MCF 10A (cell line): ENCODE measurements at places on chromosomes 16 and 17. TPM values are rescaled to one million over a fixed set of nuclear protein-coding genes. Genes with fewer than 3 reads are reported as not detected.

- H3K4me1 ChIP-seq, result peaks cover 31% of the 10 kb centered on the region
- DNase-seq, result no peak
- no peaks in the 10 kb centered on the region for H3K27me3 ChIP-seq
- H3K27ac ChIP-seq, result no peak overlapping the region
Observed at GRCh38 chr17:28723159-28723835, 2.7 kb downstream of the TLCD1 start.

DNA sequence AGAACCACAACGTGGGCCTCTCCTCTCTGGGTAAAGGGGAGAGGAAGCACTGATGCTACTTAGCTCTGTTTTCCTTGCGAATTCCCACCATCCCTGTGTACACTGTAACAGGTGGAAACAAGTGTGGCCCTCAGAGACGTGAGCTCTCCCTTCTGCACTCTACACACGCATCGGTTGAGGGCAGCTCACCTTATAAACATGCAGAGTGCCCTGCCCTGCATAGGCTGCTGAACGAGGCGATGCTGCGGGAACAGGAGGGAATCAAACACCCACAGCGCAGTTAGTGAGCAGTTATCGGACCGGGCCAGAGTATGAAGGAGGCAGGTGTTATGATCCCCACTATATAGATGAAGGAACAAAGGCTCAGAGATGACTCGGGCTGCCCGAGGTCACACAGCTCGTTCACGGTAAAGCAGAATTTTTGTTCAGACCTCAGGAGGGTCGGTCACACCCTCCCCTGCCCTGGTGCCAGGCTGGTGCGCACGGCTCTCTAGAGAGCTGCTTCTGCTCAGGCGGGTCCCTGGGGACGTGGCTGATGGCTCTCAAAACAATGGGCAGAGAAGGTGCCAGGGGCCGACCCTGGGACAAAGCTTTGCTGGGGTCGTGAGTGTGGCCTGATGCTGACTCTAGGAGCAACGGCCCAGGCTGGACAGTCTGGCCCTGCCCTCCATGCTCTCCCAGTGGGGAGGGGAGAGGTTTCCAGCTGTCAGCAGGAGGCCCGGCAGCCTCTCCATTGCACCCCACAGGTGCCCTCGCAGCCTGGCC is 68.5 kb downstream of the RPH3AL start:
- H3K36me3 ChIP-seq, result no peaks in the 10 kb centered on the region
- H3K4me1 ChIP-seq, result no peaks in the 10 kb centered on the region
- no peak for DNase-seq
- no peak overlapping the region for H3K27ac ChIP-seq
- peaks cover 26% of the 10 kb centered on the region for H3K27me3 ChIP-seq
- no peak overlapping the region for H3K4me3 ChIP-seq

Gene SLC38A7
- total RNA-seq, result 12.6 and 21.4 TPM in 2 replicates

DNA sequence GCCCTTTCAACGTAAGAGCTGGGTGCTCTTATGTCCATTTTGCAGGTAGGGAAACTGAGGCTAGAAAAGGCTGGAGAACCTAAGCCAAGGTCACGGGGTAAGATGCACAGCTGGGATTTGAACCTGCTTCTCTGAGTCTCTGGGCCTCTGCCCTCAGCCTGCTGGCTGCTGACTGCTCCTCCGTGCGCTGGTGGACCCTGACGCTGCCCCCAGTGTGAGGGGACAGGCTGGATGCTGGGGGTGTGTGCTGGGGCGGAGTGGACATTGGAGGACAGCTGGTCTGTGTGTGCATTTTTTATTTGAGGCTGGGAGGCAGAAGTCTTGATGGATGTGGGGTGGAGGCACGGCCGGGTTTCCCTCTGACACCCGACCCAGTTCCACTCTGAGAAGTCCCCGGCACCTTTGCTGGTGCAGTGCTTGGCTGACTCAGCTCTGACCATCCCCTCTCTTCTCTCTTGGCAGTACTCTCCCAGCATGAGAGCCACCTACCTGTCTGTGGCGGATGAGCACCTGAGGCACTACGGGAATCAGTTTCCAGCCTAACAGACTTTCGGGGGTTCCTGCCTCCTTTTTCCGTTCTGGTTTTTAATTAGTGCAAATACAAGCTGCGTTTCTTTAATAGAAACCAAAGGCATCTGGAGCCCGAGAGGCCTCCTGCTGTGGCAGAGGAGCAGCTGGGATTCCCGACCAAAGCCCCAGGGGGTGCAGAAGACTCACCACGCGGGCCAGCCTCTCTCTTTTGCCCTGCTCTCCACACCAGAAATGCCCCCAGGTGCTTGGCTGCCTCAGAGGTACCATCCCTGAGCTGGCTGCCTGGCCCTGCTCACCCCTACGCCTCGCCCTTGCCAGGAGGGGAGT is 14.1 kb upstream of the DNAI2 start:
- H3K27ac ChIP-seq, result no peak overlapping the region
- H3K4me3 ChIP-seq, result no peak overlapping the region
- peak; percentile 23 for DNase-seq
- H3K4me1 ChIP-seq, result no peaks in the 10 kb centered on the region

DNA sequence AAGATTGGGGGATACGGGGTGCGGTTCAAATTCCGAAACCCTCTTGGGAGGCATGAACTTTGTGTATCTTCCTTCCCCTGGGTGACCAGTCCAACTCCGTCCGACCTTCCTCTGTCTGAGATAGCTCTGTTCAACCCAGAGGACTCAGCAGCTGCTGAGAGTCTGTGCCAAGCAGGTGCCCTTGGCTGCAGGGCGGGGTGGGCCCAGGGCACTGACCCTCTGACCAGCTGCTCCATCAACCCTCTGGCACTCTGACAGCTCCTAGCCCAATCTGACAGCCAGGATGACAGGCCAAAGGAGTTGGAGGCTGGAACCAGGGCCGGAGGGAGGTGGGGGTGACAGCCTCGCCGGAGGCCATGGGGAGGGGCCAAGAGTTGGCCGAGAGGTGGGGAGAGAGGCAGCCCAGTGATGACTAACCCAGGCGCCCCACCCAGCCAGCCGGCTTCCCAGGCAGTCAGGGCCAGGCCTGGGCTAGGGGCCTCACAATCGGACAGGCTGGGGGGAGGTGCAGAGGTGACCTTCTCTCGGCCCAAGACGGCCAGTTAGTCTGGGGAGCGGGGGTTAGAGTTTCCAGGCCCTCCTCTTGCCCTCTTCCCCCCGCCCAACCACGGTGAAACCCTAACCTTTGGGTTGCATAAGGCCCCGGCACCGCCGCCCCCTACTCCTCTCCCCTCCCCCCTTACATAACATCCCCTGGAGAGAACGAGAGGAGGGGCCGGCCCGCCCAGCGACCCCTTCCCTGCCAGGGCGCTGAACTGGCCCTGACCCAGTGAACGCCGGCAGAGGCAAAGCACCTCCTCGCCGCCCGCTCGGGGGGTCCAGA is 5.0 kb upstream of the TLCD2 start:
- H3K4me3 ChIP-seq, result peak overlapping the region; percentile 87
- peak; percentile 92 for DNase-seq
- peak overlapping the region; percentile 93 for H3K27ac ChIP-seq
- peaks cover 26% of the 10 kb centered on the region for H3K4me1 ChIP-seq
- H3K27me3 ChIP-seq, result no peaks in the 10 kb centered on the region

GRCh38 chr17:81701288-81702071 is 1.7 kb upstream of the MRPL12 start:
- DNase-seq, result no peak
- H3K4me1 ChIP-seq, result peaks cover 12% of the 10 kb centered on the region
- no peaks in the 10 kb centered on the region for H3K27me3 ChIP-seq
- H3K36me3 ChIP-seq, result peaks cover 70% of the 10 kb centered on the region
- peak overlapping the region; percentile 98 for H3K4me3 ChIP-seq

Gene OR3A2
- not detected in 2 replicates for total RNA-seq

Gene ODAD4
- 0.96 and 1.3 TPM in 2 replicates for total RNA-seq

GRCh38 chr17:48162946-48163506 is 55.5 kb downstream of the SNX11 start:
- DNase-seq, result no peak
- H3K36me3 ChIP-seq, result no peaks in the 10 kb centered on the region
- no peak overlapping the region for H3K27ac ChIP-seq
- no peak overlapping the region for H3K4me3 ChIP-seq

GRCh38 chr17:60142872-60143499 is 6.8 kb upstream of the CA4 start:
- peak; percentile 91 for DNase-seq
- peak overlapping the region; percentile 71 for H3K4me3 ChIP-seq
- H3K36me3 ChIP-seq, result no peaks in the 10 kb centered on the region
- peaks cover 18% of the 10 kb centered on the region for H3K4me1 ChIP-seq
- H3K27me3 ChIP-seq, result peaks cover 31% of the 10 kb centered on the region
- H3K27ac ChIP-seq, result no peak overlapping the region

Gene ATP2A3
- total RNA-seq, result not detected in 2 replicates

DNA sequence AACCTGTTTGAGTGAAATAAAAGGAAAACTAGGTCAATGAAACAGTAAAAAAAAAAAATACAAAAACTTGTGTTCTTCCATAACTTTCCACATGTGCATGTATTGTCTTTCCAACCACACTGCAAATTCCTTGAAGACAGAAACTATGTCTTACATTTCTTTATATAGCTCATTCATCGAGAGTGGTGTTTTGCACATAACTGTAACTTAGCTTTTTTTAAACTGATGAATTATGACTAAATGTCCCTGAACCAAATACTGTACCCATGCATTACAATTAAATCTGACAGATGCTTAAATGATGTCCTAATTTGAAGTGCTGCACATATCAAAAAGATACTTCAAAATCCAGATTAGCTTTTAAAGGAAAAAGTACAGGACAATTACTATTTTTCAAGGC is 50.1 kb downstream of the BRIP1 start:
- no peaks in the 10 kb centered on the region for H3K27me3 ChIP-seq
- peaks cover 6% of the 10 kb centered on the region for H3K36me3 ChIP-seq
- H3K4me1 ChIP-seq, result peaks cover 16% of the 10 kb centered on the region
- DNase-seq, result no peak
- no peak overlapping the region for H3K4me3 ChIP-seq
